ENCODE measurements at places on chromosomes 5 and 9.

DNA sequence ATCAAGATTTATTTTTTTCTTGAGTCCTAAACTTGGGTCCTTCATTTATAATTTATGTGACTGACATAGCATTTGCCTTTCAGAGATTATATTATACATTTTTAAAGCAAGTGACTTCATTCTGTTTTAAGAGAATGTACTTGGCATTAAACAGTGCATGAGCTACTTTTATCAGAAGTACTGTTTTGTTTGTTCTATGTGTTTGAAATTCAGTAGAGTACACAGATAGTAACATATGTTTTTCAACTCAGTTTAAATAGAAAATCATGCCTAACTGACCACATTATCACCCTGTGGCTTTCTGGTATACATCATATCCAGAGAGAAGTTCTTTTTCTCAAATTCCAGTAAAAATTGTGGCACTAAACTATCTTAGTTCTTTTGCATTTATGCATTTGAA is 335.3 kb upstream of the CDH18 start:
- no peak for DNase-seq

- DNase-seq, result no peak
These were observed 305.3 kb downstream of the PRR16 start for GRCh38 chr5:120769312-120769872.

GRCh38 chr9:76267284-76267652 is 127.0 kb downstream of the RFK start:
- DNase-seq, result no peak

DNA sequence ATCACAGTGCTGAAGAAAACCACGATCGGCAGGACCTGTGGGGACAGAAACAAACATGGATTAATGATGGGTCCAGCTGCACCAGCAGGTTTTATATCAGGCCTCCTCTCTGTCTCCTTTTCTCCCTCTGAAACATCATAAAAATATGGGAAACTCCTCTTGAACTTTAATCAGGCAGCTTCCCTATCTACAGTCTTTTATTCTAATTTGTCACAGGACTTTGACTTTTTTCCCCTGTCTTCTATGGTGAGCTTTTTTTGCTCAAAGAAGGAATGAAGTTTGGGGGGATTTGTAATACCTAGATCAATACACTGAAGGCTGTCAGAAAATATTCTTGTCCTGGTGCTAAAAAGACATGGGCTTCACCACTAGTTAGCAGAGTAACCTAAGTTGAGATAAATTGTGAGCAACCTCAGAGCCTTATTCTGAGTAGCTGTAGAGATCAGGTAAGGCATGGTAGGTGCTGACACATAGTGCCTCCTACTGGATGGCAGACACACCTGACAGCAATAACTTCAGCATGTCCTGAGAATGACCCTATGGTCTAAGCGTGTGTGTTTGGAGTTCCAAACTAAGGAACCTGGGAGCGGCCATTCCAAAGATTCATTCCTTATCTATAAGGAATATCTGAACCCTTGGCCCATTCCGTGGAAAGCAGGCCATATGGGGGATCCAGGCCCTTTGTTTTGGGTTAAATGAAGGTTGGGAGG is 46.2 kb downstream of the SLC28A3 start:
- DNase-seq, result no peak

DNA sequence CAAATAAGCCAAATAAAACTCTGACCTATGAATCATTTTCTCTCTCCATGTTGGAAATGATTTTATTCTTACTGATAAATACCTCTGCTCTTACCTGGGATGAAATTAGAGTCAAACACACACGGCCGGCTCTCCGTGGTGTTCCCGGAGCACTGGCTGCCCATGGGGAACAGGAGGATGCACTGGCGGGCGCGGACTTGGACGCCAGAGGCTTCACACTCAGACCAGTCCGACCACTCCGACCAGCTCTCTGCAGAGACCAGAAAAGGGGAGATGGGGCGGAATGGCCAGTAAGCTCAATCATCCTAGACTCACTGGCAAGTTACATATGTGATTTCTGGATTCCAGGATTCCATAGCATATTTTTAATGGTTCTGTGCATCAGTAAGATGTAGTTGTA is 494.1 kb downstream of the SEMA5A start:
- DNase-seq, result no peak

DNA sequence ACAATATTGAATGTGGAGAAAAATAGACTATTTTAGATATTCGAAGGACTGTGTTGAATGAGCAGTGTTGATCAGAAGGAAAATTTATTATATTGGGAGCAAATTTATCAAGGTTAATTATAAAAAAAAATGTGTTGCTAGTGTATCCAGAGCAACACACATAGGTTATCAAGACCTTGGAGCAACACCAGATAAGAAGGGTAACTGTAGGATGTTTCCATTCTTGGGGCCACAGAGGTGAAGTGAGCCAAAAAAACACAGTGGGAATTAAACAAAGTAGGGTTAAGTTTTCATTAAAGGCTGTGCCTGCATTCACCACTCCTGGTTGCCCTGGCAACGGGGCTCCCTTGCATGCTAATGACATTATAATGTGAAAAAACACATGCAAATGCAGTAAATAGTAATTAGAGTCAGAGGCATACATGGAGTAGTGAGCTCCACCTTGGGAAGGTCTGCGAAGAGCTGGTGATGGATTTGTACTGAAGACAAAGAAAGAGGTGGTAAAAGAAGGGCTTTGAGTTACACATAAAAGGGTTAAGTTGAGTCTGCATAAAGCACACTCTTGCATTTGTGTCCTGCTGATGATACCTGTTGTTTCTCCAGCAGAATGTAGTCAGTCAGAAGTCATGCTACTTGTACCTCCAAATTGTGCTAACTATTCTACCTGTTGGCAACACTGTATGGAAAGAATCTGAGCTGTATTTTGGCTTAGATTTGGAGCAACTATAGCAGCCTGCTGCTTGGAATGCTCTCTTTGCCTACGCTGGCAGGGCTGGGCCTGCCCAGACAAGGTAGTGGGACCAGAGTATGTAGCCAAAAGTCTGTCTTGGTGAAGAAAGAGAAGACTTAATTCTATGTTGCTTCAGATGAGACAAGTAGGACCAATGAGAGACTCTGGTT is 59.6 kb downstream of the ATG10 start:
- no peak for DNase-seq
